Kidney tubule cell (primary cell): ENCODE measurements at places on chromosomes 16 and 17.

- peak; percentile 91 for DNase-seq
Observed at GRCh38 chr17:81871387-81872230, 472 bp upstream of the ARHGDIA start.

- DNase-seq = peak; percentile 84
Observed at GRCh38 chr16:77288222-77288621, 89.0 kb downstream of the SYCE1L start.

DNA sequence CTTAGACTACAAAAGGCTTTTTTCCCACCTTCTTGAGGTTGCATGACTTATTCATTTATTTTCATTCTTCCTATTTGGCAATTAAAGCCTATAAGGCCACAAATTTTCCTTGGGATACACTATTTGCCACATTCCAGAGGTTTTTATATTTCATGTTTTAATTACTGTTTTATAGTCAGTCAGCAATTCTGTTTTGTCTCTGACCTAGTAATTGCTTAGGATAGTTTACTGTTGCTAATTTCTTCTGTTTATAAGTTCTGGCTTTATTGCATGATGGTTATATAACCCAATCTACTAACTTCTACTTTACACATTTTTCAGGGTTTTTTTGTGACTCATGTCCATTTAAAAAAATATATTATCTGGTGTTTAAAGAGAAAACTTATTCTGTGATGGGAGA is 2.5 kb downstream of the ZNF23 start:
- DNase-seq = no peak

DNA sequence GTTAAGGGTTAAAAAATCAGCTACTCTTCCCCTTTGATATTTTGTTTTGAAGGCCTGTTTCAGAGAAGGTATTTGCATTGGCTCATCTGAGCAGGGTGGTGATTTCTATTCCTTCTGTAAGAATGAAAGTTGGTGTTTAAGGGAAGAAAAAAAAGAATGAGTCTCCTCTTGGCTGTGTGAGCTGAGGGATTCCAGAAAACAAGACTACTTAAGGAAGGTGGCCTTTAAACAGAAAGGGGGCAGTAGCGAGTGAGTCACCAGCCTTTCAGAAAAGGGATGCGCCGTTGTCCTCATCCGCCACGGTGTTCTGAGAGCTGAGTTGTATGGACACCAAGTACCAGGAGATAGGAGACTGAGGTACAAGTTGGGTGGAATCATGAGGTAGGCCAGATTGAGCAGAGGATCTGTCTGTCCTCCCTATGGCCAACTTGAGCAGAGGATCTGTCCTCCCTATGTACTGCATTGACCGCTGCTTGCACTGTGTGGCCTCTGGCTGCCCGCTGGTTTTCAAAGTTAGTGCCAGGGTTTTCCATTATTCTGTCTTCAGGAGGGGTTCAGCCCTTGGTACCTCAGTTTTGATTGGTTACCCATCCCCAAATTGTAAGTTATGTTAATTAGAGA is 8.2 kb downstream of the PRKCA start:
- DNase-seq = no peak

DNA sequence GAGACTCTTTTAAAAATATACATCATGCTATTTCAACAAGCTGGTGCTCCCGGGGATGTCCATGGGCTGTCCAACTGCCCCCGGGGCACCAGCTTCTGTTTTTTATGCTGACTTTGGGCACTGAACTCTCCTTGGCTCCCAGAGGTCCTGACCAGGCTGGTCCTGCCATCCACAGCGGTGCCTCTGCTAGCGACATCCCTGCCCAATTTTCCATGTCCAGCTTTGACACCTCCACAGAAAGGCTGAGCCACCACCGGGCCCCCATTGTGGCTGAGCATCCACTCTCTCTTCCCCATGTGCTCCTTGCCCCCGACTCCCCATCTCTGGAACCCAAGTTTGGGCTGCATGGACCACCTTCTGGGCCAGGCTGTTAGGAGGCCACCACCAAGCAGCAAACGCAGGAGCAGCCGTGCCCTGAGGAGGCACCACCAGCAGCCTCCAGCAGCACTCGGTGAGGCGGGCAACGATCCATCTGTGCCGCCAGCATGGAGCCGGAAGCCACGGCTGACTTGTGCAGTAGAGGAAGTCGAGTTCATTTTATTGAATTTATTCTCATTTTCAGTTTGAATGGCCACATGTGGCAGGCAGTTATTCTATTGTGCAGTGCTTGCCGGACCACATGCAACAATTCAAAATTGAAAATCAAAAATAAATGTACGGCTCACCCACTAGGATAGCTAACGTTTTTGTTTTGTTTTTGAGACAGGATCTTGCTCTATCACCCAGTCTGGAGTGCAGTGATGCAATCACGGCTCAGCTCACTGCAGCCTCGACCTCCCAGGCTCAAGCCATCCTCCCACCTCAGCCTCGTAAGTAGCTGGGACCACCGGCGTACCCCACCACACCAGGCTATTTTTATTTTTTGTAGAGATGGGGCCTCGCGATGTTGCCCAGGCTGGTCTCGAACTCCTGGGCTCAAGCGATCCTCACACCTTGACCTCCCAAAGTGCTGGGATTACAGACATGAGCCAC is 2.8 kb upstream of the MEAK7 start:
- DNase-seq = no peak

DNA sequence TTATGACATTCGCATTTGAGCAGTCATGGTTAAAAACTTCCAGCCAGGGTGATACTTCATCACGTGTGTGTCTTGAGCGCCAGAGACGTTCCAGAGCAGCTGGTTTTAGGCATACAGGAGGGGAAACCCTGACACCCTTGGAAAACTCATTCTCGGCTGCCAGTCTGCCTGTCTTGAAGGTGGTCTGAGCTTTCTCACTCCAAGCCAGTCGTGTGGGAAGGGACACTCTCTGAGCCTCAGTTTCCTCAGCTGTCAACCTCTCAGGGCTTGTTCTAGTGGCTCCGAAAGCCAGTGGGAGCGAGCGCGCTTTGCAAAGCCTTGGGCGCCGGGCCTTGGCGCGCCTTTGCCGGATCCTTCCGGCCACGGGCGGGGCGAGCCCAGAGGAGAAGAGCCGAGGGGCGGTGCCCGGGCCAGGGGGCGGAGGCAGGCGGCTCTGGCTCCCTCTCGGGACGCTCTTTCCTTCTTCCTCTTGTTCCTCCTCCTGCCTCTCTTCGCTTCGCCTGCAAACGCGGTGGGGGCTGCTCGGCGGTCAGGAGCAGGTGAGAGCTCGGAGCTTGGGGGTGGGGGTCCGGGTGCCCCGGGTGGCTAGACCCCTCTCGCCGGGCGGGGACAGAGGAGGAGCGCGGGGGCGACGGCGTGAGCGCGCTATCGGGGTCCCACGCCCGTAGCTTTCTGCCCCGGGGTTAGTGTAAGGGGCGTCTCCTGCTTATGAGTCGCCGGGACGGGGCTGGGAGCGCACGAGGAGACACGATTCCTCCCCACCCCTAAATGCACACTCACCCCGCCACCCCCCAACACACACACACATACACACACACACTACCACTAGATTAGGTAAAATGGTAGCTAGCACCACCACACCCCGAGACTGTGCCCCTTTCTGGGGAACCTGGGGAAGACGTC is at the start of gene LDAF1:
Gene LDAF1 (plus strand): TSS at position 467 of the 903 bp plus-strand sequence. CDS start 2,509 bp downstream, outside the sequence.
- peak; percentile 84 for DNase-seq

- peak; percentile 66 for DNase-seq
Observed at GRCh38 chr16:15434425-15435215, at the start of gene BMERB1. Gene BMERB1 (plus strand): TSS chr16:15434588. CDS start chr16:15434654, 66 bp downstream.

DNA sequence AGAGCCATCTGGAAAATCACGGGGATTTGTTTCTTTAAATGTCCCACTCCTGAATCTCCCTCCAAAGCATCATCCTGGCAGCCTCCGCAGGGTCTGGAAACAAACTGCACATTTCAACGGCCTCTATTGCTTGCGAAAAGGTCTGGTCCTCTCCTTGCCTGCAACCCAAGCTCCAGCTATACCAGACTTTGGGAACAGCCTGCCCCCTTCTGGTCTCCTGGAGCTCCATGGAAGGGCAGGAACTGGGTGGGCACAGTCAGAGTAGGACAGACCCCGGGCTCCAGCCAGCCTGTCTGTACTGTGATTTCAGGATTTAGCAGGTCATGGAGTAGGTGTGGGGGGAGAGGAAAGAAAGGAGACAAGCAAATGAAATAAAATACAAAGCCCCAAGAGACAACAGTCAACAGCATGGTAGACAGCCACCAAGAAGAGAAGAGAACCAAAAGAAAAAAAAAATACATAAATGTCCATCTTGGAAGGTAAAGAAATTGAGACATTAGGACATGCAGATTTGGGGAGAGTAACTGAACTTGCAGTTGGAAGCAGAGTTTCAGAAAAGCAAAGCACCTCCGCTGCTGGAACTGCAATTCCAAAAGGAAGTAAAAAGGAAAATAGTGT is 2.7 kb downstream of the XYLT1 start:
- peak; percentile 25 for DNase-seq
